Activated naive CD4-positive, alpha-beta T cell (primary cell): ENCODE measurements at places on chromosomes 2 and 18.

DNA sequence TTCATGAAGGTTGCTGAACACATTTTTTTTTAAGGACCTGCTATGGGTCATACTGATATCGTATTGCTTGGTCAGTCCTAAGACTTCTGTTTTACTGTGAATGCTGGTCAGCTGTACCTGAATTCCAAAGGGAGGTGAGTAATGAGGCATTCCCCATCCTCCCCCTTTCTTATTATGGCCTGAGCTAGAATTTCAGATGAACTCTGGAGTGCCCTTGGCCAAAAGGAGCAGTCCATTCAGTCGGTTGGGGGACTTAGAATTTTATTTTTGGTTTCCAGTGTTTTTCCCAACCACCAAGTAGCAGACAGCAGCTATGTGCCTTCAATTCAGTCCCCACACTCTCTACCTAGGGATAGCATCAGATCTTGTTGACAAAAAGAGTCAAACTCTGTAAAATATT, 26.9 kb upstream of the PDCL3 start:
- DNase-seq: no peak

GRCh38 chr18:4207383-4207985, 247.6 kb downstream of the DLGAP1 start:
- no peak for DNase-seq

DNA sequence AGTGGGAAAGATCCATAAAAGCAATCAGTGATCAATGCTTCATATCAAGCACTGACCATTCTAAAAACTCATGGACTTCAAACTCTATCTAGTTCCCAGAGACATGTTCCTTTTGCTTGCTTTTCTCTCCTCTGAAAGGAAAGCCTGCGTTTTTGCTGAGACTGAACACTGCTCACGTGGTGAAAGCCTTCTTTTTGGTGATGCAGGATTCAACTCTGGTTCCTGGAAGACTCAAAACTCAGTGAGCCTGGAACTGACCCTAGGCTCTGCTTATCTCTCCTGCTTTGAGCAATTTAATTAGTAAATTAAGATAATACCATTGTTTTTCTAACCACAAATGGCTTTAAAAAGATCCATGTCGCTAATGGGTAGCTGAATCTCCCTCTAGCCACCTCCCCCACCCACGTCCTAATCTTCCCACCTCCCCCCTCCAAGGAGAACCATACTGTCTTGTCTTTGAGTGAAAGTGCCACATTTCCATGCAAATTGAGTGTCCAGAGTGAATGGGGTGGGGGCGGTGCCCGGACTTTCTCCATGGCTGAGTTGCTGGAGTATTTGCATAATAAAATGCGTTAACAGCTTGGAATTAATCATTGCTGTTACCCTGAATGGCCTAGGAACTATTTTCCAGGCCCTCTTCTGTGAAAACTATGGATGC, 130.5 kb downstream of the BCL11A start:
- DNase-seq: no peak

- DNase-seq: no peak
These were observed 1.6 kb downstream of the DYTN start for GRCh38 chr2:206716623-206717022.

DNA sequence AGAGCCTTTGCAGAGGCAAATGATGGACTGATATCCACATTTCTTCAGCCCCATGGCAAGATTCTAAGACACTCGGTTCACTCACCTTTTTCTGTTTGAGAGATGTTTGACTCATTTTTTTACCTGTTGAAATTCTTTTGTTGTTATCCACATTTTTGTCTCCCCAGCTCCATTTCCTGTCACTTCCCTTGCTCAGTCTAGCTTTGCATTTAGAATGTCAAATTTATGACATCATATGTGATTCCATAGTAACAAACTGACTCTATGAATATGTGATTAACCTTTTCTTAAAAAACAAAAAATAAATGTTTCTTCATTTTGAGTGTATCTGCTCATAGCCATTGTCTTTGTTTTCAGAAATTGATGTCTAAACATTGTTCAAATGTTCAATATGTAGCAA, at the start of gene NT5C1B:
Gene NT5C1B, minus strand, starts transcription at position 216 of the 400 bp plus-strand sequence. Its CDS starts 101 bp downstream, at position 115.
- no peak for DNase-seq

GRCh38 chr2:60608679-60609078, 55.2 kb upstream of the BCL11A start:
- no peak for DNase-seq

GRCh38 chr2:28083476-28083875, 192.9 kb downstream of the BABAM2 start:
- DNase-seq: no peak

- no peak for DNase-seq
These were observed 193.0 kb upstream of the RGPD4 start for GRCh38 chr2:107633580-107634147.

DNA sequence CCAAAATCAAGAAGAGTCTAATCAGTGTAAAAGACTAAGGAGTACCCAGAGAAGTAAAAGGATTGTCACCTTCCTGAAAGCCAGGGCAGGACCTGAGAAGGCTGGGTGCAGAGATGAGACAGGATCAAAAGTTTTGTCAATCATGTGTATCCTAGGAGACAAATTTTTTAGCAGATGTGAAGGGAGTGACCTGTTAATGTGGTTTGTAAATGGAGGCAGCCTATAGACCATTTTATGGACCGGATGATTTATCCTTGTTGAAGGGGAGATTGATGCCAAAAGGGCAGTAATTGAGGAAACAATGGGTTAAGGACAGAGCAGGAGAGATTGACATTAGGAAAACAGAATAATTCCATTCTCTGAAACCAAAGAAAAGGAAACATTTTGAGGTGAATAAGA, 813 bp downstream of the NDC80 start:
- no peak for DNase-seq

DNA sequence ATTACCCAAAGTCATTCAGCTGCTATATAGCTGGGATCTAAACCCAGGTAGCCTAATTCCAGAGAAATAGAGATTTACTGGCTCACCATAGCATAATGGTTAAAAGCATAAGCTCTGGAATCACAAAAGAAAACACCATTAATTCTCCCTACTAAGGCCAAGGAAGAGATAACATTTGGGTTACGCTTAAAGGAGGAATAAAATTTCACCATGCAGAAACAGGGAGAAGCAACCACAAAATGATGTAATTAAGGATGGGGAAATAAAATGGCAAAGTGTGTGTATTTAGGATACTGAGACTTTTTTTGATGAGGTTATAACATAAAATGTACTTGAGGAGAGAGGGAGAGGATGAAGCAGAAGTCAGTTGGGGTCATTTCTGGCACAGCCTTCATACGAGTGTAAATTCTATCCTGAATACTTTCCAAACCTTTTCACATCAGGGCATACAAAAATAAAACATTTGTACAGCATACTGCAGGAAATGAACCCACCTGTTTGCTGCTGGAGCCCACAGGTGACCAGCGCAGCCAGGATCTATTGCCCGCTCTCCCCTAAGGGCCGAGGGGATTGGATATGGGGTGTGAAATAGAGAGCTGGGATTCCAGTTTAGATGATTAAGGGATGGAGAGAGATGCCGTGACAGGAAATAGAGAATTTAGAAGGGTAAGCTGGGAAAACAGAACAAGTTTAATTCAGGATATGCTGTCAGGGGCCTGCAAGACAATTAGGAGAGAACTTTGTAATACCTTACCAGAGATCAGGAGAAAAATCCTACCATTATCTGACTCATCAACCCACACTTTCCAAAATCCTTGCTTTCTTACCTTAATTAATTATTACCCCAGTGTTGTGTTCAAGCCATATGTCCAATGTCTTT, 43.8 kb upstream of the SERTAD2 start:
- DNase-seq: no peak
